WERI-Rb-1 (cell line): ENCODE measurements at places on chromosomes 6 and 20.

- DNase-seq, result no peak
These were observed 527.8 kb downstream of the RFPL4B start for GRCh38 chr6:112874881-112875280.

- no peak for DNase-seq
These were observed 149.4 kb upstream of the OGFRL1 start for GRCh38 chr6:71139249-71139648.

- DNase-seq, result no peak
These were observed 21.9 kb upstream of the SH3BGRL2 start for GRCh38 chr6:79609225-79609595.

GRCh38 chr6:85677234-85677956 lies 34.7 kb upstream of the SYNCRIP start:
- DNase-seq, result no peak

DNA sequence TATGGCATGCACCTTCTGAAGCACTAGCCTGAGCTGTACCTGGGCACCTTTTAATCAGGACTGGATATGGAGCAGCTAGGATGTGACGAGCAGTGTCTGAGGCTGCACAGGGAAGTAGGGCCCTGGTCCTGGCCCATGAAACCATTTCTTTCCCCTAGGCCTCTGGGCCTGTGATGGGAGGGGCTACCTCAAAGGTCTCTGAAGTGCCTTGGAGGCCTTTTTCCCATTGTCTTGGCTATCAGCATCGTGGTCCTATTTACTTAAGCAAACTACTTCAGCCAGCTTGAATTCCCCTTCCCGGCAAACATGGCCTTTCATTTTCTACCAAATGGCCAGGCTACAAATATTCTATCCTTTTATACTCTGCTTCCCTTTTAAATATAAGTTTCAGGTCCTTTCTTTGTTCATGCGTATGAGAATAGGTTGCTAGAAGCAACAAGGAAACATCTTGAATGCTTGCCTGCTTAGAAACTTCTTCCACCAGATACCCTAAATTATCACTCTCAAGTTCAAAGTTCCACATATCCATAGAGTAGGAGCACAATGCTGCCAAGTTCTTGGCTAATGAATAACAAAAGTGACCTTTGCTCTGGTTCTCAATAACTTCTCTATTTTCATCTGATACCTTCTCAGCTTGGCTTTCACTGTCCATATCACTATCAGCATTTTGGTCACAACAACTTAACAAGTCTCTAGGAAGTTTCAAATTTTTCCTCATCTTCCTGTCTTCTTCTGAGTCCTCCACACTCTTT lies 673.1 kb downstream of the HTR1B start:
- DNase-seq, result no peak

DNA sequence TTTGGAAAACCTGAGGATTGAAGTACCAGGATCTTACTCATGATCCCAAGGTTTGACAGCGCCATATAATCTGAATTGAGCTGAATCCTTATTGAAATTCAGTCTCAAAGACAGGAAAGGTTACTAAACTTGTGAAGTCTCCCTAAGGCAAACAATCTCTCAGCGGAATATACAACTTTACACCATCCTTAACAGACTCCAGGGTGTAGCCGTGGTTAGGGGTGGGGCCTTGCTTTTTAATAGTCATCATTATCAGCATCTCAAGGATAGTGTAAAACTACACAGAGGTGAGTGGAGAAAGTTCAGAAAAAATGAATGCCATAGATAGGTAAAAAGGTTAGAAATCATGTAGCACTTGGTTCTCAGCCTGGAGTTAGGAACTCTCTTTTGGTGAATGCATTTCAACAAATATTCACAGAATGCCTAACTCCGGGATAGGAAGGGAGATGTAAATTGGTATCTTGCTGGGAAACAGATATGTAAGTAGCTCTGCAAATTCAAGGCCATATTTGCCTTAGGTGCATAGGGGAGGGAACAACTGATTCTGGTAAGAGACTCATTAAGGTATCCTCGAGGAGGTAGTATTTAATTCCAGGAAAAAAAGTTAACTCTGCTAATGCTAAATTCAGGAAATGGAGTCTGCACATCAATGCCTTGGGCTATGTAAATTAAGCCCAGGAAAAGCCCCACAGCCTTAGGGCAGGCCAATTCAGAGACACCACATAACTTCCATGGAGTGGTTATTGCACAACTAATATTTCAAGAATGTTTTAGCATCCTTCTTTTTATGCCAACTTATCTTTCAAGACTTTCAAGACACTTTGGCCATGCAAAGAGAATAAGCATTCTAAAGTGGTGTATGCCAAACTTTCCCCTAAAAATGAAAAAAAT lies 61.6 kb downstream of the SNAP25 start:
- DNase-seq, result no peak

DNA sequence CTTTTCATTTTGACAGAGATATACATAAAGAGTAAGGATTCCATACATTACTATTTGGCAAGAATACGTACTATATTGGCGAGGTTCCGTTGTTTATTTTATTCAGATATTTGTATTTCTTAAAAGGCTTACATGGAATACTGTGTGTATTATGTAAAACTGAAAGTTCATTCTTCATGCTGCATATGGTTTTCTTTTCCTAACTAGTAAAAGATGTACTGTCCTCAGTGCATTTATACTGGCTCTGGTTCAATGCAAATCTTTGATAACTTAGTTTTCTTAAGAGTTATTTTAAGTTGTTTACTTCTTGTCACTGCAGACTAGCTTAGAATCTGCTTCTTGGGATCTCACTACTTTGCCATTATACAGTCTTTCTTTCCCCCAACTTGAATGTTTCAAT lies 42.0 kb downstream of the ADGRB3 start:
- DNase-seq, result no peak

- DNase-seq, result no peak
These were observed 7.2 kb downstream of the CCR6 start for GRCh38 chr6:167130008-167130677.

GRCh38 chr6:84019842-84020211 lies 13.7 kb upstream of the MRAP2 start:
- DNase-seq, result no peak

DNA sequence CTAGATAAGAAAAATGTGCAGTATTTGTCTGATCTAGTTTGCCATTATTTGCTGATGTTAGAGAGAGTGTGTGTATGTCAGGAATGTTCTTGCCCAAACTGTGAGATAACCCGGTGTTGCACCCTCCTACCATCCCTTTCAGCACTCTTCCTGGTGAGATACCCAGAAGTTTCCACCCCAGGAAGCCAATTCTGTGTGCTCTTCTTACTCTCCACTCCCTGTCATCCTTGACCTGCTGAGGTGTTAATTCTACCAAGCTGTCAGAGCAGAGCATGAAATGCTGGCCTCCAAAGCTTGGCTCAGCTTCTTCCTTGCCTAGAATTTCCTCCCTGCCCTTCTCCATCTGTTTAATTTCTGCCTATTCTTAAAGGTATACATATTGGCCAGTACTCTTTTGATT lies 237.3 kb upstream of the CNR1 start:
- no peak for DNase-seq

- no peak for DNase-seq
These were observed 125.1 kb upstream of the HS3ST5 start for GRCh38 chr6:114467931-114468330.

- peak; percentile 62 for DNase-seq
These were observed at the start of gene BTBD3 for GRCh38 chr20:11917663-11918062. Gene BTBD3, plus strand, starts transcription at chr20:11917893. Its CDS starts 383 bp downstream, at chr20:11918276.

DNA sequence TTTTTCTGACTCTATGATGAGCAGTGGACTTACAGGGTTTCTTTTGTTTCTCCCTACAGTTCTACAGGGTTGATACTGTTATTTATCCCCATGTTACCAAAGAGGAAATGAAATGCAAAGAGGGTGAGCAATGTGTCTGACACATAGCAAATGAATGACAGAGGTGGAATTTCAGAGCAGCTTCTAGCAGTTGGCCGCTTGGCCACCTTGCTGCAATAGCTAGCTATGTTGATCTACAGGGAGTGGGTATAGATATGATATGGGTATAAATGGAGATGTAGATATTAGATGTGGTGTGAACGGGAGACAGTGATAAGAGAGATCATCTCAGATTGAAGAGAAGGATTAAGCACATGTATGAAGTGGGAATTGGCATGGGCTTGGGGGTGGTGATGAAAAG lies 10.9 kb upstream of the SLC22A3 start:
- DNase-seq, result no peak

- DNase-seq, result no peak
These were observed 21.4 kb upstream of the PRDM1 start for GRCh38 chr6:106064756-106065155.

DNA sequence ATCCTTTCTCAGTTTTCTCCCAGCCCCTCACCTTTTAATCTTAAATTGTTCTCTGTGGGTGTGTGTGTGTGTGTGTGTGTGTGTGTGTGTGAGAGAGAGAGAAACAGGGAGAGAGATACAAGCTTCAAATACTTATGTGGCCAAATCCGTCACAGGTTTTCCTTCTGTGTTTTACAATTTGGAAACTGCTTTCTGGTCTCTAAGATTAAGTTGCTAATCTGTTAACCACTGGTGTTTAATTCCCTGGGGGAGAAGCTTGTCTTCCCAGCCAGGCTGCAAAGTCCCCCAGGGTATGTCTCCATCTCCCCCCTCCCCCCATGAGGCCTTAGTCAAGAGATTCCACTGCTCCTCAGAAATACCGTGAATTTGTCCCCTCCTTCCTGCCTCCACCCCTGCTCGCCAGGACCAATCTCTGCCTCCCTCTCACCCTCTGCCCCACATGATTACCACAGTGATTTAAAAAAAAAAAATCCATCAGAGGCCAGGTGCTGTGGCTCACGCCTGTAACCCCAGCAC lies 49.0 kb downstream of the RIPOR3 start:
- peak; percentile 88 for DNase-seq
